Progenitor cell of endocrine pancreas (in vitro differentiated cells): ENCODE measurements at places on chromosomes 16 and 17.

- H3K36me3 ChIP-seq = no peaks in the 10 kb centered on the region
- peaks cover 3% of the 10 kb centered on the region for H3K27me3 ChIP-seq
- no peak overlapping the region for H3K27ac ChIP-seq
- H3K4me3 ChIP-seq = no peak overlapping the region
- no peak for DNase-seq
- peaks cover 1% of the 10 kb centered on the region for H3K4me1 ChIP-seq
Observed at GRCh38 chr16:58859958-58860669, 126.0 kb upstream of the GOT2 start.

DNA sequence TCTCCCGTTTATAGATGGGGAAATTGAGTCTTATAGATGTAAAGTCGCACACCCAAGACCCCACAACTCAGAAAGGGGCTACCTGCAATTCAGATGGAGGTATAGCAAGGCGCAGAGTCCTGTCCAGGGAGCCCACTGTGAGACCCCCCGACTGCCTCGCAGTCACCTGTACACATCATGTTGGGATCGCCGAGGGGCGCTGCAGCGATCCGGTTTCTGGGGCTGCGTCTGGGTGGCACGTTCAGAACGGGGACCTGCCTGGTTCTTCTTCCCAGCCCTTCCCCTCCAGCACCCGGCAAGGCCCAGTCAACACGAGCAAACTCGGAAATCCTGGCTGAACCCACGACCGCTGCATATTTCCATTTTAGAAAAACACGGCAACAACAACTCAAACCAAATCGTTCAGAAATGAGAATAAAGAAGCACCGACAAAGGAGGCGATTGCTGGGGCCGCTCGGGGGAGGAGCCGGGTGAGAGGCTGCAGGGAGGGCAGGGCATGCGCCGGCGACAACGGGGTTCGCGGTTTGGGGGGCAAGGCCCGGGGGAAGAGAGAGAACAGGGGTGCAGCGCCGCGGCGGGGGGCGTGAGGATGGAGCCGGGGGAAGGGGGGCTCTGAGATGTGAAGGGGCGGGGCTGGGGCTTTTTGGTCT, 643 bp downstream of the HSDL1 start:
- H3K4me3 ChIP-seq = peak overlapping the region; percentile 98
- peaks cover 5% of the 10 kb centered on the region for H3K4me1 ChIP-seq

DNA sequence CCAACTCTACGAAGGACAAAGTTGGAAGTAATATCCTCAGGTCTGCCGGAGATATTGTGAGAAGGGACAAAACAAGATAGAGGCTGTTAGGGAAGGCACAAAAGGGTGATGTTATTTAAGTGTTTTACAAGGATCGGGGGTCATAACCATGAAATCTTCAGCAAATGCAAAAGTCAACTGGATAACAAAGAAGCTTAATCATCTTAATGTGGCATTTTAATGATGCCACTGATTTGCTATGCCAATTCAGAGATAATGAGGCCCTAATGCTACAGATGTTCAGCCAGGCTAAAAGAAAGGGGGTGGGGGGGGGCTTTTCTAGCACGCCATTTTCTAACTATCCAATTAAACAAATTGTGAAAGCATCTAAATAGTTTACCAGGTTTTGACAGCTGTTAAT, 63.1 kb downstream of the IKZF3 start:
- peaks cover 4% of the 10 kb centered on the region for H3K4me1 ChIP-seq
- H3K4me3 ChIP-seq = no peak overlapping the region
- DNase-seq = no peak
- H3K36me3 ChIP-seq = no peaks in the 10 kb centered on the region
- no peak overlapping the region for H3K27ac ChIP-seq

GRCh38 chr17:10172241-10172741, 26.1 kb downstream of the GAS7 start:
- no peak overlapping the region for H3K4me3 ChIP-seq
- H3K27me3 ChIP-seq = peaks cover 26% of the 10 kb centered on the region
- no peaks in the 10 kb centered on the region for H3K36me3 ChIP-seq
- no peak for DNase-seq

GRCh38 chr17:5034063-5034462, 1.2 kb downstream of the SLC52A1 start:
- H3K36me3 ChIP-seq = no peaks in the 10 kb centered on the region
- H3K27me3 ChIP-seq = peaks cover 31% of the 10 kb centered on the region
- peaks cover 2% of the 10 kb centered on the region for H3K4me1 ChIP-seq
- H3K4me3 ChIP-seq = no peak overlapping the region
- H3K27ac ChIP-seq = no peak overlapping the region

DNA sequence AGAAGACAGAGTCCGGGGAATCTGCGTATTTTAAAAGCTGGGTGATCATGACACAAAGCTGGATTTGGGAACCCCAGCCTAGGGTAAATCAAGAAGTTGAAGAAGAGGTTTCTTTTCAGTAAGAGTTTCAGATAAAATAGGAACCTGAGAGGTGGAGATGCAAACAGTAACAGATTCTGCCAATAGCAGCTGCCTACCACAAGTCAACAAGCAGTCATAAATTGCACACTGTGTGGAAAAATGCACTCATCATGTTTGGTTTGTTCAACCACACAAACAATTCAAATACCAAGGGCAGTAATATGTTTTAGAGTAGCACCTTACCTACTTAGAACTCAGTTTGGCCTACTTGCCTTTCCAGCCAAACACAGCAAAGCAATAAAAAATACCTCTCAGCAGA, 14.0 kb downstream of the MYO1D start:
- H3K27ac ChIP-seq = no peak overlapping the region
- no peaks in the 10 kb centered on the region for H3K36me3 ChIP-seq
- DNase-seq = no peak
- H3K4me3 ChIP-seq = no peak overlapping the region
- H3K4me1 ChIP-seq = peaks cover 11% of the 10 kb centered on the region
- H3K27me3 ChIP-seq = no peaks in the 10 kb centered on the region

- DNase-seq = no peak
- peaks cover 16% of the 10 kb centered on the region for H3K36me3 ChIP-seq
- peaks cover 37% of the 10 kb centered on the region for H3K4me1 ChIP-seq
- no peaks in the 10 kb centered on the region for H3K27me3 ChIP-seq
- no peak overlapping the region for H3K4me3 ChIP-seq
- H3K27ac ChIP-seq = peak overlapping the region; percentile 54
Observed at GRCh38 chr17:37107406-37108083, 158.8 kb downstream of the AATF start.

- no peaks in the 10 kb centered on the region for H3K27me3 ChIP-seq
- peaks cover 3% of the 10 kb centered on the region for H3K36me3 ChIP-seq
- peaks cover 22% of the 10 kb centered on the region for H3K4me1 ChIP-seq
- DNase-seq = no peak
Observed at GRCh38 chr16:69465881-69466280, 41.5 kb downstream of the CYB5B start.

DNA sequence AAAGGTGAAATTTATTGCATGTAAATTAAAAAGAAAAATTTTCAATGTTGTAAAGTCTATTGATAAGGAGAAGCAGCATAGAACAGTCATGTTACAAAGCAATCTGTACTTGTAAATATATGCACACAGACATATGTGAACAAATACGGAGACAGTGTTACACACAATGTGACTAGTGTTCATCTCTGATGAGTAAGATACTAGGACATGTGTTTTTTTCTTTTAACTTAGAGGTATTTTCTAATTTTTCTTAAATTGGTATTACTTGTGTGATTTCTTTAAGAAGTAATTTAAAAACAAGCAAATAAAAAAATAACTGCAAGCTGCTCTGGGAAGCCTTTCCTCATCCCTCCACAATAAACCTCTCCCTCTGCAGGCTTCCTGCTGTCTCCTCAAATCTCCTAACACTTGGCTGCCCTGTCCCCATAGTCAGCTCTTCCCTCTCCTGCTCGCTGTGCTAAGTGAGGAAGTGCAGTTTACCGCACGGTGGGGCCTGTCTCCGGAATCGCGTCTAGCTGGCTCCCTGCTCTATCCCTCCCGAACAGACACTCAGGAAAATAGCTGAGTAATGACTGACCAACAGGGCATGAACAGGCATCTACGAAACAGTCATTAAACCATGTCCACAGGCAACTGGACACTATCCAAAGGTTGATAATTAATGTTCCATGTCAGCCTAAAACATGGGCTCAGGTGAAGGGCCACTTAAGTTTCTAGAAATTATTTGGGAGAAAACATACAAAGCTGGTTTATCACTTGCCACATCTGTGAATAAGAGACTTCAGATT, 35.9 kb downstream of the CMTM4 start:
- no peaks in the 10 kb centered on the region for H3K36me3 ChIP-seq
- H3K27ac ChIP-seq = peak overlapping the region; percentile 30
- H3K4me1 ChIP-seq = peaks cover 19% of the 10 kb centered on the region
- H3K4me3 ChIP-seq = no peak overlapping the region
- no peaks in the 10 kb centered on the region for H3K27me3 ChIP-seq

DNA sequence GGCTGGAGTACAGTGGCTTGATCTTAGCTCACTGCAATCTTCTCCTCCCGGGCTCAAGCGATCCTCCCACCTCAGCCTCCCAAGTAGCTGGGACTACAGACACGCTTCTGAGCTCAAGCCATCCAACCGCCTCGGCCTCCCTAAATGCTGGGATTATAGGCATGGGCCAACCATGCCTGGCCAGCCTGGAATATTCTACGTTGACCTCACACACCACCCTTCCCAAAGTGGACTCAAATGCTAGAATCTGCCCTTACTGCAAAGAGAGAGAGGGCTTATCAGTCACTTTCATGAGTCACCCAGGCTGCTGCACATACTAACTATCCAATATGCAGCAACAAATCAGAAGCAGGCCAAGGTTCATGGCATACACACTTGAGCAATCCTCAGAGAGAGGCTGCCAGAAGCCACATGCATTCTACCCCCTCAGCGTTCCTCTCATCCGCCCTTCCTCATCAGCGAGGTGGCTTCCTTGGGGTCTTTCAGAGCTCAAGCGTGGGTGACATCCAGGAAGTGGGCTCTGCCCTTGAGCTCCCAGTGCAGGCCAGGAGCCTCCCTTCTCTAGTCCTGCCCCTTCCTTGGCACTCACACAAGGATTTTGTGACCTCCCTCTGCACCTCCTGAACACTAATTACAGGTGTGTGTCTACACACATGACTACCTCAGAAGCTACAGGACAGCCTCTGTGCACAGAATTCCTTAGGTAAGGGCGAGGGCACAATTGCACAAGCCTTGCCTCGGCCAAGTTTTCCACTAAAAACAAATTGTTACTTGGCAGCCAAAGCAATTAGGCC, 24.8 kb upstream of the SIAH1 start:
- no peak overlapping the region for H3K4me3 ChIP-seq
- no peak overlapping the region for H3K27ac ChIP-seq
- H3K4me1 ChIP-seq = peaks cover 12% of the 10 kb centered on the region
- no peaks in the 10 kb centered on the region for H3K36me3 ChIP-seq
- peaks cover 3% of the 10 kb centered on the region for H3K27me3 ChIP-seq
- no peak for DNase-seq

- peaks cover 2% of the 10 kb centered on the region for H3K36me3 ChIP-seq
- no peak overlapping the region for H3K4me3 ChIP-seq
- DNase-seq = no peak
Observed at GRCh38 chr17:73912373-73912746, 268.1 kb upstream of the SDK2 start.

- H3K27me3 ChIP-seq = no peaks in the 10 kb centered on the region
- no peak overlapping the region for H3K27ac ChIP-seq
- no peak for DNase-seq
- peaks cover 10% of the 10 kb centered on the region for H3K36me3 ChIP-seq
- H3K4me1 ChIP-seq = peaks cover 3% of the 10 kb centered on the region
Observed at GRCh38 chr17:2197271-2197670, 106.3 kb downstream of the SMG6 start.

- H3K27ac ChIP-seq = no peak overlapping the region
- H3K4me3 ChIP-seq = no peak overlapping the region
- DNase-seq = no peak
- no peaks in the 10 kb centered on the region for H3K4me1 ChIP-seq
Observed at GRCh38 chr17:82400830-82401229, 17.3 kb upstream of the HEXD start.

DNA sequence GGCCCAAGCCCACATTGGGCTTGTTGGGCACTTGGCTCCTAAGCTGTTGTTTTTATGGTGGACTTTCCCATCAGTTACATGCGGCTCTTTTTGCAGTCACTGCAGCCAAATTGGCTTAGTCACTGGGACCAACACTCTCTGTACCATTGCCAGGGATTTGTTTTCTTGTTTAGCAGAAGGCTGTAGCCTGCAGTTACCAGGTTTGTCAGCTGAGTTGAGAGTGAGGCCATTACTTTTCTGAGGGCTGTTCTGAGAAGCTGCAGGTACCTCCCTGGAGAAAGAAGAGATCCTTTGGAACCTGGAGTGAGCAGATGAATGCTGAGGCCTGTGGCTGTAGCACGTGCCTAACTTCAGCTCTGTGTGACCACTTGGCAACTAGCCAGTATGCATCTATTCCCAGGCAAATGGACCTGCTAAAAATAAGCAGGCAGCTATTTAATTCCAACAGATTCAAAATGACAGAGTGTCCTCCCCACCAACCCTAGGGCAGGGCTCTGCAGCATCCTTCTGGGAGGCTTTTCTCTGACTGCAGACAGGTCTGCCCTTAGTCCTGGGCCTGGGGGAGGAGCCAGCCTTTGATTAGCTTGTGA, 12.9 kb downstream of the AKAP1 start:
- H3K27ac ChIP-seq = no peak overlapping the region
- H3K27me3 ChIP-seq = no peaks in the 10 kb centered on the region
- no peak overlapping the region for H3K4me3 ChIP-seq
- no peak for DNase-seq
- peaks cover 7% of the 10 kb centered on the region for H3K4me1 ChIP-seq

- no peak overlapping the region for H3K27ac ChIP-seq
- H3K27me3 ChIP-seq = peaks cover 8% of the 10 kb centered on the region
- H3K36me3 ChIP-seq = no peaks in the 10 kb centered on the region
- peaks cover 4% of the 10 kb centered on the region for H3K4me1 ChIP-seq
- DNase-seq = no peak
- no peak overlapping the region for H3K4me3 ChIP-seq
Observed at GRCh38 chr16:23016368-23016767, 132.9 kb downstream of the USP31 start.

- H3K4me1 ChIP-seq = peaks cover 12% of the 10 kb centered on the region
- no peak for DNase-seq
- no peak overlapping the region for H3K4me3 ChIP-seq
Observed at GRCh38 chr16:67391424-67392300, 1.6 kb downstream of the TPPP3 start.

DNA sequence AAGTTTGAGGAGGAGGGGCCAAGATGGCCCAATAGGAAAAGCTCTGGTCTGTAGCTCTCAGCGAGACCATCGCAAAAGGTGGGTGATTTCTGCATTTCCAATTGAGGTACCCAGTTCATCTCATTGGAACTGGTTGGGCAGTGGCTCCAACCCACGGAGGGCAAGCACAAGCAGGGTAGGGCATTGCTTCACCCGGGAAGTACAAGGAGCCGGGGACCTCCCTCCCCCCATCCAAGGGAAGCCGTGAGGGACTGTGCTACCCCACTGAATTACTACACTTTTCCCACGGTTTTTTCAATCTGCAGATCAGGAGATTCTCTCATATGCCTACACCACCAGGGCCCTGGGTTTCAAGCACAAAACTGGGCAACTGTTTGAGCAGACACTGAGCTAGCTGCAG, 58.0 kb upstream of the EFCAB3 start:
- no peak overlapping the region for H3K4me3 ChIP-seq
- no peaks in the 10 kb centered on the region for H3K36me3 ChIP-seq
- H3K27me3 ChIP-seq = peaks cover 17% of the 10 kb centered on the region
- DNase-seq = no peak
- H3K4me1 ChIP-seq = peaks cover 2% of the 10 kb centered on the region
- no peak overlapping the region for H3K27ac ChIP-seq

GRCh38 chr16:56885446-56886162, 20.6 kb downstream of the SLC12A3 start:
- H3K36me3 ChIP-seq = no peaks in the 10 kb centered on the region
- no peaks in the 10 kb centered on the region for H3K4me1 ChIP-seq
- H3K27me3 ChIP-seq = no peaks in the 10 kb centered on the region

- DNase-seq = no peak
- no peaks in the 10 kb centered on the region for H3K36me3 ChIP-seq
- H3K4me3 ChIP-seq = peak within 1 kb of the TSS; percentile 61
- H3K4me1 ChIP-seq = peaks cover 20% of the 10 kb centered on the region
- no peaks in the 10 kb centered on the region for H3K27me3 ChIP-seq
Observed at GRCh38 chr17:1742371-1743087, at the start of gene SERPINF2. Gene SERPINF2, plus strand, starts transcription at chr17:1742871. Its CDS starts 2,125 bp downstream, at chr17:1744996.
